ENCODE measurements at places on chromosomes 16 and 17.

DNA sequence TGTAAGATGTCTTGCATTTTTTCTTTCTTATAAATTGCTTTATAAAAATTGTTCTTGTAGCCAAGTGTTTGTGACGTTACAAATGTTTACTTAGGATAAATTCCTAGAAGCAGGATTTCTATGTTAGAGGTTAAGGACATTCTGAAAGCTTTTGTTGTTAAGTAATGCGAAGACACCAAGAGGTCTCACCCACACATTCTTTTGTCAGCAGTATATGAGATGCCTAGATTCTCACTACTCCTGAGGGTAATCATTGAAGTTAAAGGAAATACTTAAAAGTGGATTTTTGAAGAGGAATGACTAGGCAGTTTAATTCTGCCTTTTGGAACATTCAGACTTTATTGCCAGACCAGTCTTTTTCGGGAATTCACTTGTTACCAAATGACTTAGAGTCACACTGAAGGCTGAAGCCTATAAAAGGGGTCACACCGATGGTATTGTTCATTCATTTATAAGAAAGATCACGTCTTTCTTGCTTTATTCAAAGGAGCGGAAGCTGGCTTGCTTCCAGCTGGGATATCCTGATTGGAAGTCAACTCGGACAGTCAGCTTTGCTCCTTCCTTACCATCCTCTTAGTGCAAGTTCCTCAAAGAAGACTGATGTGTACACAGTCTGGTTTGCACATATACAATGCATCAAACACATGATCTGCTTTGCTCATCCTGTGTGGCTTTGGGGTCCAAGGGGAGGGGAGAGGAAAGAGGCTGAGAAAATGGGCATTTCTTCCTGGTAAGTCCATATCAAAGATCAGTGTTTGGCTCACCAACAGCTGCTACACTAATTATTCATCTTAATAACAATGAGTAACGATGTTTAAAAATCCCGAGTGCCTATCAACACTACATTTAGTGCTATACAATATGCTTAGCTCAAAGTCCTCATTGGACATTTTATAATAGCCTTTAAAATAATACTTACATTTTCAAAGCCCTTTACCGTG, 160.0 kb downstream of the MAP2K6 start:
- DNase-seq, result peak; percentile 81

- DNase-seq, result no peak
Measured at GRCh38 chr17:57870283-57870635, 20.4 kb upstream of the MRPS23 start.

GRCh38 chr17:79930877-79931816, 91.9 kb upstream of the CBX4 start:
- DNase-seq, result peak; percentile 50

DNA sequence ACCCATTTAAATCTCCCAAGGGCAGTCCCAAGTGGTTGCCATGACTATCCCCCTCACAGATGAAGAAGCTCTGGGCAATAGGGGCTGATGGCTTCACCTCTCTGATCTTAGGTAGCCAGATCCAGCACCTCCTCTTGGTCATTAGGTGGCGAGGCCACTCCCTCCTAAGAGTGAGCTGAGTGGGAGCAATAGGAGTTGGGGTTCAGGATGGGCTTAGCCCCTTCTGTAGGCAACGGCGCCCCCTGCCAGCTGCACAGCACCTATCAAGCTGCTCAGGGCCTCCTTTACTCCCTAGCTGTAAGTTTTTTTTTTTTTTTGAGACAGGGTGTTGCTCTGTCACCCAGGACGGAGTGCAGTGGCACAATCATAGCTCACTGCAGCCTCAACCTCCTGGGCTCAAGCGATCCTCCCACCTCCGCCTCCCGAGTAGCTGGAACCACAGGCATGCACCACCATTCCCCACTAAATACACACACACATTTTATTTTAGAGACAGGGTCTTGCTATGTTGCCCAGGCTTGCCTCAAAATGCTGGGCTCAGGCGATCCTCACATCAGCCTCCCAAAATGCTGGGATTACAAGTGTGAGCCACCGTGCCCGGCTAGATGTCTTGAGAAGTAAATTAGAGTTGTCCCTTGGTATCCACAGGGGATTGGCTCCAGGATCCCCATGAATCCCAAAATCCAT, 3.5 kb upstream of the RRAD start:
- DNase-seq, result peak; percentile 32

DNA sequence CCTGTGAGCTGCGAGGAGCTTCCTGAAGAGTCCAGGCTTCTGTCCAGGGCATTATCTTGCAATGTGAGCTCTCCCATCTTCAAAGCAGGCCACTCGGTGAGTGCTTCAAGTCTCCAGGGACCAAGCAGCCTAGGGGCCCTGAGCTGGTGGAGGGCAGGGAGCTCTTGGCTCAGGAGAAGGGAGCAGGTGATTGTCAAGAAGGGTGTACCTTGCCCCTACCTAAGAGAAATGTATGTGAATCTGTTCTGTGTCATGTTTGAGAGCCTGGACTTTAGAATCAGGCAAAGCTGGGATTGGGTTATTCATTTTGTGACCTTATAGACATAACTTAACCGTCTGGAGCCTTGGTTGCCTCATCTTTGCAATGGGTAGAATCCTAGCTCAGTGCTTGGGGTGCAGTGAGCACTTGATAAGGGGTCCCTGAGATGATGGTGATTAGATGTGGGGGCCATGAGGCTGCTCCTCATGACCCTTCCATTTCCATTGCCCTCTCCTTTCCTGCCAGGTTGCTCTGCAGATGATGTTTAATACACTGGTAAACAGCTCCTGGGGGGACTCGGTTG, 15.9 kb downstream of the ZNF768 start:
- no peak for DNase-seq

Measured in SK-MEL-5 (cell line).